Metanephros (tissue), 2 donors: ENCODE measurements at places on chromosomes 6 and 20. TPM values are rescaled to one million over a fixed set of nuclear protein-coding genes. Genes with fewer than 3 reads are reported as not detected.

The C6orf141 gene
- 0.99 TPM for total RNA-seq

The NXT1 gene
- total RNA-seq: 25.2 TPM

The ANKRD66 gene
- total RNA-seq: not detected

The CDH26 gene
- 6.4 TPM for total RNA-seq

The PKIB gene
- 2.3 TPM for total RNA-seq

The PLEKHG1 gene
- 47.4 TPM for total RNA-seq
